ENCODE measurements at places on chromosomes 7 and 10.

DNA sequence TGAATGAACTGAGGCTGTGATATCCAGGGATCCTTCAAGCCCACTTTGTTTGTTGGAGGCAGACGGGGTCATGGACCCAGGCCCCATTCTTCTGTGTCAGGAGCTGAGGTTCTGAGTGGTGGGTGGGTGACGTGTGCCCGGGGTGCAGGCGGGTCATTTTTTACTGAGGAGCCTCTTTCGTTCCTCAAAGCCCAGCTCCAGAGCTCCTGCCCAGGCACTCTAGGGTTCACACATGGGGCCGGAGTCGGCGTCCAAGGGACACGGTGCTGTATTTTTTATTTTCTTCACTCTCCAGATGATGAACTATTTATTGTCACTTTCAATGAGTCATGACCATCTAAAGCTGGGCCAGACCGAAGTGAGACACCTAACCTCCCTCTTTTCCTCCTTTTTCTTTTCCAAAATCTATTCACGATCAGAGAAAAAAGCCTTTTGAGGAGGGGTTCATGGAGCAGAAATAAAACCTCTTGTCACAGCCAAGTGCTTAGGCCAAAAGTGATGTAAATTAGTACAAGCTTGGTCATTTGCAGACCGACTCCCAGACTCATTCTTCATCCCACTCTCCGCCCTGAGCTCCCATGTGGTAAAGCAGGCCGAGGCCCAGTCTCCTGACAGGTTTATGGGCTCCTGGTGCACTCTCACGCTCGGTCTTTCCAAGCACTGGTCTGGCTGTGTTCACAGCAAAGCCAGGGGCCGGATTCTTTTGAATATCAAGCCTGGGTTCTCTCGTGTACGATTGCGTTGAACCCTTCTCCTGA is 41.4 kb upstream of the PITRM1 start:
- no peak for DNase-seq

GRCh38 chr7:17300012-17300411 is 1.6 kb downstream of the AHR start:
- DNase-seq = no peak

- DNase-seq = no peak
Observed at GRCh38 chr7:35839860-35840854, 39.3 kb downstream of the SEPTIN7 start.

GRCh38 chr10:123967626-123968243 is 76.1 kb upstream of the CPXM2 start:
- peak; percentile 60 for DNase-seq

Data from NCI-H2227 treated with DMSO at 0.1 percent for 48 hours (cell line).